ENCODE measurements at places on chromosomes 5 and 9. TPM values are rescaled to one million over a fixed set of nuclear protein-coding genes. Genes with fewer than 3 reads are reported as not detected.

Gene IFNA2
- not detected for total RNA-seq

Gene PCDHGA1
- total RNA-seq: not detected

Gene SPOCK1
- not detected for total RNA-seq

Gene FGFR4
- total RNA-seq: 2.8 TPM

Gene CDH10
- total RNA-seq: not detected

Gene STPG3
- total RNA-seq: not detected

Gene PCDHGA5
- not detected for total RNA-seq

Gene SLC6A3
- not detected for total RNA-seq

Gene KIF4B
- total RNA-seq: not detected

Gene PRSS3
- total RNA-seq: not detected

Gene FGF10
- not detected for total RNA-seq

Gene HRH2
- total RNA-seq: 3.4 TPM

Gene BTNL3
- not detected for total RNA-seq

Gene NDUFS6
- 13.1 TPM for total RNA-seq

Gene BNIP1
- 24.4 TPM for total RNA-seq

Gene FOXE1
- total RNA-seq: not detected

Gene GRXCR2
- not detected for total RNA-seq

Gene PCDHB14
- not detected for total RNA-seq

Gene INSL6
- not detected for total RNA-seq

Gene ITGA2
- 0.03 TPM for total RNA-seq

Gene SRP19
- total RNA-seq: 40.8 TPM

Gene GABBR2
- not detected for total RNA-seq

Gene LTC4S
- total RNA-seq: 4.2 TPM

Gene FOXD1
- total RNA-seq: not detected

Gene NEUROG1
- not detected for total RNA-seq

Gene AP3B1
- total RNA-seq: 24.6 TPM

Gene SLC46A2
- total RNA-seq: not detected

Gene IL13
- not detected for total RNA-seq

Gene LCN9
- total RNA-seq: not detected

Gene SLC34A1
- not detected for total RNA-seq

Gene C9
- total RNA-seq: not detected

Gene ADRB2
- 1.6 TPM for total RNA-seq

Gene MAP3K1
- total RNA-seq: 62.5 TPM

Gene FCN2
- total RNA-seq: not detected

Gene MEIKIN
- total RNA-seq: not detected

Gene PLAC8L1
- not detected for total RNA-seq

Gene SPINK6
- total RNA-seq: not detected

Gene C5orf58
- total RNA-seq: not detected

Gene LRRC19
- total RNA-seq: not detected

Gene DNAI1
- not detected for total RNA-seq

Gene STC2
- total RNA-seq: not detected

Gene CDX1
- total RNA-seq: not detected

Gene C9orf50
- not detected for total RNA-seq

Gene PCDHB13
- total RNA-seq: not detected

Gene PCDHGA12
- not detected for total RNA-seq

Gene ESM1
- total RNA-seq: not detected

Gene IFNA6
- total RNA-seq: not detected

Gene TAS2R1
- not detected for total RNA-seq

Gene SELENOP
- total RNA-seq: not detected

Gene CBY3
- 0.64 TPM for total RNA-seq
